ENCODE measurements at places on chromosomes 4 and X.

- H3K27ac ChIP-seq: no peak overlapping the region
- no peaks in the 10 kb centered on the region for H3K4me1 ChIP-seq
- peaks cover 4% of the 10 kb centered on the region for H3K27me3 ChIP-seq
- H3K4me3 ChIP-seq: no peak overlapping the region
- DNase-seq: no peak
Observed at GRCh38 chr4:71253545-71253944, 85.3 kb upstream of the SLC4A4 start.

- DNase-seq: no peak
- peaks cover 38% of the 10 kb centered on the region for H3K36me3 ChIP-seq
- no peaks in the 10 kb centered on the region for H3K27me3 ChIP-seq
- no peak overlapping the region for H3K4me3 ChIP-seq
- no peak overlapping the region for H3K27ac ChIP-seq
Observed at GRCh38 chrX:101160001-101160400, 59.6 kb upstream of the DRP2 start.

DNA sequence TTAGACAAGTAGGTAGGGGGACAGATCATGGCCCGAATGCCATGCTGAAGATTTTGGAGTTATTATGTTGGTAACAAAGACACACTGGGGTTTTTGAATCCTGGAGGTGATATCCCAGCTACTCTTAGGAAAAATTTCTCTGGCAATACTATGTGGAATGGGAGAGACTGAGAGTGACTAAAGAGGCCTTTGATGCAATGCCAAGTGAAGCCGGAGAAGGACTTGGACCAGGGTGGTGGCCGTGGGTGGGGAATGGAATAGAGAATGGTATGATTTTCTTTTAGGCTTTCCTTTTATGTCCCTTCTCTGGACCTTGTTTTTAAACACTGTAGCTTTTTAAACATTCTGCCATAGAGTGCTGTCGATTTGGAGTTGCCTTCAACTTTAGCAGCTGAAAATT lies 141.6 kb downstream of the DCLK2 start:
- no peak for DNase-seq
- H3K4me1 ChIP-seq: no peaks in the 10 kb centered on the region
- H3K27ac ChIP-seq: no peak overlapping the region
- H3K4me3 ChIP-seq: no peak overlapping the region

- peak; percentile 6 for DNase-seq
- H3K27me3 ChIP-seq: no peaks in the 10 kb centered on the region
- no peaks in the 10 kb centered on the region for H3K4me1 ChIP-seq
- no peaks in the 10 kb centered on the region for H3K36me3 ChIP-seq
- no peak overlapping the region for H3K27ac ChIP-seq
Observed at GRCh38 chrX:44432641-44433040, 89.2 kb upstream of the EFHC2 start.

GRCh38 chr4:47561331-47561730 lies 76.3 kb downstream of the ATP10D start:
- no peak overlapping the region for H3K4me3 ChIP-seq
- DNase-seq: no peak
- no peaks in the 10 kb centered on the region for H3K36me3 ChIP-seq
- peaks cover 5% of the 10 kb centered on the region for H3K4me1 ChIP-seq
- no peak overlapping the region for H3K27ac ChIP-seq
- no peaks in the 10 kb centered on the region for H3K27me3 ChIP-seq

- no peak for DNase-seq
- no peak overlapping the region for H3K27ac ChIP-seq
- no peaks in the 10 kb centered on the region for H3K4me1 ChIP-seq
Observed at GRCh38 chrX:138492371-138492770, 219.1 kb downstream of the FGF13 start.

Data from activated CD4-positive, alpha-beta T cell treated with anti-CD3 and anti-CD28 coated beads, Interleukin-2, amount 10 ng/mL, durations not matched to agents 7 days and 5 days (primary cell).